ENCODE measurements at places on chromosomes 3 and 15.

GRCh38 chr15:77094397-77095030 lies 23.6 kb upstream of the TSPAN3 start:
- DNase-seq, result no peak

DNA sequence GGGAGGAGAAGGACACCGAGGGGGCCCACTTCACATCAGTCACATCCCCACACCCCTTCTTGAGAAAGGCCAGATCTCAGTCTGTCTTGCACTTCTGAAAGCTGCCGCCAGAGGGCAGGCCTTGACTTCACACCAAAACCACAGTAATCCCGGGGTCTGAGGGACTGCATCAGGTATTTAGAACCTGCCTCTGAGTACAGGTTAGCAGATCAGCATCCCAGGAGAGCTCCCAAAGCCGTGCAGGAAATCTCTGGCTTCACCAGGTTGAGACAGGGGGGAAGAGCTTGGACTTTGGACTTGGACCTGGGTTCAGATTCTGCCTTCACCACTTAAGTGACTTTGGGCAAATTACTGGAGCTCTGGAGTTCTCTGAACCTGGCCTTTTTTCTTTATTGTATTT lies 50.3 kb downstream of the LHFPL4 start:
- DNase-seq, result peak; percentile 81

- DNase-seq, result no peak
Measured at GRCh38 chr3:175988401-175988800, 1129.3 kb downstream of the NAALADL2 start.

DNA sequence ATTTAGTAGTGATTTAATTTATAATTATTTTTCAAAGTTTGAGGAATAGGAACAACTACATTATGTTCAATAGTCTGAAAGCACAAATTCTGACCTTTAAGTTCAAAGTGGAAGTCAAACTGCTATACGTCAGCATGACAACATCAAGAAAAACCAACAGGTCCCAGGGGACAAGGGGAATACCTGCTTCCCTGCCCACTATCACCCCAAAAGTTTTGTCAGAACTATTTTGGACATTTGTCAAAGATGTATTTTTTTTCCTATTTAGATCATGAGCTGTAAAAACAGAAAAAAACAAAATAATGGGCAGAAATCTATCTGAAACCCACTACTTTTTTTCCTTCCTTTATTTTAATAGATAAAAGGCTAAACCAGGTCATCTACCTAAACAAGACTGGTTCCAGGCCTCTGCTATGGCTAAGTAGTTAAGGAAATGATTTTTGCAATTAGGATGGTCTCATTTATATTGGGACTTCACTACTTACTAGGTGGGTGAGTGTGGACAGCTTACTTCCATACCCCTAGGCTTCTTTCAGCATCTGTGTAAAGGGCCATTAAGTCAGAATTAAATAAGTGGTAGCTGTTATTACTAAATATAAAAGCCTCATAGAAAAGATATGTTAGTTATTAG lies 746.3 kb downstream of the FHIT start:
- DNase-seq, result peak; percentile 12

DNA sequence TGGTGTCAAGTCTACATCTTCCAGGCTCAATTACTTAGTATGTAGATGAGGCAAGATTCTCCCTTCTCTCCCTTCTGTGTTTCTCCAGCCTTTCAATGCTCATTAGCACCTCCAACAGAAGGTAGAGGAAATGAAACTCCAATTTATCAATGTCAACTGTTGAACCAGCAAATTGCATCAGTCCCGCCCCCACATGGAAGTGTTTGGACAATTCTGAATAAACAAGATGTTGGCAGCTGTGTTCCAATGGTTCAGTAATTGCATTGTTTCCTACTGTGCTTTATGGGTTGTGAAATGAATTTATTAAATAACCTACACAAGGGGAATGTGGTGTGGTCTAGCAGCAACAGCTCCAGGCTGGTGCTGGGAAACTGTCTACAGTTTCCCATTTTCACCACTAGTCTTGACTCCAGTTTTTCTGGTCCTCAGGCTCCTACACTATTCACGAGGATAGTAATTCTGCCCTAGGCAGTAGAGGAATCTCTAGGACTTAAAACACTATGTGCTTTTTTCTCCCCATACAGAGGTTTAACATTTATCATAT lies 91.9 kb downstream of the MB21D2 start:
- DNase-seq, result no peak

- no peak for DNase-seq
Measured at GRCh38 chr3:76429581-76430177, 610.2 kb upstream of the ROBO2 start.

GRCh38 chr3:46902188-46902631 lies 24.7 kb downstream of the PTH1R start:
- DNase-seq, result no peak

GRCh38 chr15:27722102-27722501 lies 377.0 kb downstream of the OCA2 start:
- DNase-seq, result no peak

DNA sequence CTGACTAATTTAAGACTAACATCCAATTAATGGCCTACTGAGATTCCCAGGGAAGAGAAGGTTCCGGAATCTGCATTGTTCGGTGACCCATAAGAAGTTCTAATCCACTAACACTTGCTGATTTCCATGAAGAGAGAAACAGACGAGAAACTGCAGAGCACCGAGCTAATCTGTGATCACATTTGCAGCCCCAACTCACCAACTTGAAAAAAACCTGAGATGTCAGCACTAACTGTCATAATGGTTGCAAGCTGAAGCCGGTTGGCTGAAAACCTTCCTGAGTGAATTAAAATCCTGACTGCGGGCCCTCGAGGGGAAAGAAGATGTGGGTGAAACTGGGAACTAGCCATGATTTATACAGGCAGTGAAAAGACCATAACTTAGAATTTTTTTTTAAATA lies 204.8 kb upstream of the IGF1R start:
- DNase-seq, result no peak

- DNase-seq, result no peak
Measured at GRCh38 chr15:68615301-68615700, 36.5 kb downstream of the CORO2B start.

DNA sequence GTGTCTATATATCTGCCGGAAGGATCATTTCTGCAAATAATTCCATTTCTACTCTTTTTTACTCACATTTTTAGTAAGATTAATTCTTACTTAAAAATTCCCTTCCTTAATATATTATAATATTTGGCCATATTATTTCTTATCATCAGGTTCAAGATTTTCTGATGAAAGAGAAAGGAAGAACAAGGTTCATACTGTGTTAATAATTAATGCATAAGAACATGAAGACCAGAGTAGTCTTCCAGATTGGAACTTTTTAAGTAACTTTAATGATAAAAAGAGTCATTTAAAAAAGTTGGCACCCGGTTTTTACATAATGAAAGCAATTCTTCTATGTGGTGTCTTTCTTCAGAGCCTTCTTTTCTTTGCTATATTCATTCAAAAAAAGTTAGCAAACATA lies 590 bp downstream of the ACKR4 start:
- no peak for DNase-seq

GRCh38 chr3:72003936-72004335 lies 219.0 kb upstream of the PROK2 start:
- DNase-seq, result no peak

DNA sequence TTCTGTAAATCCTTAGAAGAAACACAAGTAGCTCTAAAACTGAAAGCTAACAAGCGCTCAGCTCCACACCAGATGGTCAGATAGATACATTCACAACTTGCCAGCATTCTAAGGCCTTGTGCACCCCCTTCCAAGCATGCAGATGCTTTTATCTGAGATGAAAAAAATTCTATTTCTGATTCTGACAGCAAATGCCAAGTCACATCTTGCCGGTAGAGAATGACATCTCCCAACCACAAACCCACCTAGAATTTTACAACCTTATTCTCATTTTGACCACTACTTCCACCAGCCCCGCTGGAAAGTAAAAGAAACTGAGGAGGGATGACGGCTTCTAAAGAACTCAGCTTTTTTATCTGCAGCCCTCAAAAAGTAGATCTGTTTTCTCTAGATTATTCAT lies 57.7 kb downstream of the SUMF1 start:
- DNase-seq, result peak; percentile 21

DNA sequence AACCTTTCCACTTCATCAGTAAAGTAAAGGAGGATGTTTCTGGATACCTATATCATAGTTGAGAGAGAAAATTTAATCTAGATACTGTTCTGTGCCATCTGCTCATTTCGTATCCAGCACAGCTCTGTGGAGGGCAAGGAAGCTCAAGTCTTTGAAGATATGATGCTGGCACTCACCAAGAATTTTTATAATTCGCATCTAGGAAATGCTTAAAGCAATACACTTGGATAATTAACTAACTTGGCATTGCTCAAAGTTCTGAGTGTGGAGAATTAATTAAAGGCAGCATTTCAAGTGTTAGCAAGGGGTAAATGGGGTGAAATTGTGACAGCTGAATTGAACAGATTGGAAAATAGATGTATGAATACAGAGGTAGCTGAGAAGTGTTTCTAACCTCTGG lies 213.2 kb downstream of the KCNMB2 start:
- no peak for DNase-seq

DNA sequence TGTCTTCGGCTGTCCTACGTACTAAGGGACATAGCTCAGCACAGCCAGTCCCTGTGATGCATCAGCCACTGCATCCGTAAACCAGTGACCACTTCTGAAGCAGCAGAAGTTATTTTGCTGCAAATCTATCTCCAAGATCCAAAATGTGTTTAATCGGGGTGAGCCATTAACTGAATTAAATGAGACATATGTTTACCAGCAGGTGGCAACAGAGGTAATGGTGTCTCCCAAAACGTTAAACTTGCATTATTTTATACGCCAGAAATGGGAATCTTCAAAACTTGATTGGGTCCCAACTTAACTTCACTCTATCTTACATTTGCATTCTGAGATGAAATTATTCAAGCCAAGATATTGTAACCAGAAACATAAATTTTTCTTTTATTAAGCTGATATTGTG lies 75.3 kb upstream of the BOC start:
- no peak for DNase-seq

DNA sequence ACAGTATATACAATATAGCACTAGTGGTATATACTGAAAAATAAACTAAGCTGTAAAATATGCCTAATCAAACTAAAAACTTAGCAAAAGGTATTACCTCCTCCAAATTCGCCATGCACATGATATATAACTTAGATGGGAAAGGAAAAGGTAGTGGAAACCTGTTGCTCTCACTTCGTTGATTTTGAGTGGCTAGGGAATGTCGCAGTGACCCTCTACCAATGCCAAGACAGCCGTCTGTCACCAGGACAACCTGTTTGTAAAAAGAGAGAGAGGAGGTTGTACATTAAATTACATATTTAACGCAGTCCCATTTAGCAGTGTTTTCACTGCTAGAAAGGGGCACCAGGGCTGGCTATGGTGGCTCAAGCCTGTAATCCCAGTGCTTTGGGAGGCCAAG lies 11.3 kb downstream of the INTS14 start:
- no peak for DNase-seq

- no peak for DNase-seq
Measured at GRCh38 chr3:150133293-150133692, 162.6 kb upstream of the PFN2 start.

GRCh38 chr3:118165413-118165812 lies 869.2 kb downstream of the IGSF11 start:
- no peak for DNase-seq

- peak; percentile 32 for DNase-seq
Measured at GRCh38 chr3:185744997-185745843, 79.6 kb downstream of the IGF2BP2 start.

DNA sequence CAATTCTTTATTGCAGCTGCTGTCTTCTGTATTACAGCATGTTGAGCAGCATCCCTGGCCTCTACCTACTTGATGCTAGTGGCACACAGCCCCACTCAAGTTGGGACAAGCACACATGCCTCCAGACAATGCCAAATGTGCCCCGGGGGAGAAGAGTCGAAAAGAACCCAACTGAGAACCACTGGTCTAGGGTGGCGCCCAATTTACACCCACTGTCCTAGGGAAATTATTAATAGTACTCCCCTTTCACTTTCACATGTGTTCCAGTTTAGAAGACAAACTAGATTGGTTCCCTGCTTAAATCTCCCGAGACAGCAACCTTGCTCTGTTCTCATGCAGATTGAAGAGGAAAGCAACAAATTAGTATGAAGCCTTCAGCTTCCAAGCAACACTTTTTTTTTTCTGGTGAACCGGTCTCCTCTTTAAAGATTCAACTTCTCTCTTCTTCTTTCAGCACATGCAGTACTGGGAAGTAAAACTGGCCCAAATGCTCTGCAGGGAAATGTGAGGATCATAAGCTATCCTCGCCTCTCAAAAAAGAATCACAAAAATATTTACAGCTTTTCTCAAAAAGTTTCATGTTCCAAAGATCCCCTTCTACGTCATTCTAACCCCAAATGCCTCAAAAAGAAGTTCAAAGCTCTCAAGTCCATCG lies 823.9 kb upstream of the CFAP20DC start:
- no peak for DNase-seq

- no peak for DNase-seq
Measured at GRCh38 chr3:117995842-117996437, 1038.7 kb downstream of the IGSF11 start.
